H1 (cell line): ENCODE measurements at places on chromosomes 2 and 18. TPM values are rescaled to one million over a fixed set of nuclear protein-coding genes. Genes with fewer than 3 reads are reported as not detected.

KIF5C gene
- 58.1 and 66.4 TPM in 2 replicates for total RNA-seq

GPR35 gene
- 0.29 TPM in 1 of 2 replicates, not detected in the other for total RNA-seq

REG3G gene
- not detected in 2 replicates for total RNA-seq

RAB6C gene
- total RNA-seq, result 0.09 TPM in 1 of 2 replicates, not detected in the other

TSHZ1 gene
- total RNA-seq, result 0.25 and 0.32 TPM in 2 replicates

DPP4 gene
- 3.1 and 3.3 TPM in 2 replicates for total RNA-seq
